GM04504 (cell line): ENCODE measurements at places on chromosomes 1 and 21.

DNA sequence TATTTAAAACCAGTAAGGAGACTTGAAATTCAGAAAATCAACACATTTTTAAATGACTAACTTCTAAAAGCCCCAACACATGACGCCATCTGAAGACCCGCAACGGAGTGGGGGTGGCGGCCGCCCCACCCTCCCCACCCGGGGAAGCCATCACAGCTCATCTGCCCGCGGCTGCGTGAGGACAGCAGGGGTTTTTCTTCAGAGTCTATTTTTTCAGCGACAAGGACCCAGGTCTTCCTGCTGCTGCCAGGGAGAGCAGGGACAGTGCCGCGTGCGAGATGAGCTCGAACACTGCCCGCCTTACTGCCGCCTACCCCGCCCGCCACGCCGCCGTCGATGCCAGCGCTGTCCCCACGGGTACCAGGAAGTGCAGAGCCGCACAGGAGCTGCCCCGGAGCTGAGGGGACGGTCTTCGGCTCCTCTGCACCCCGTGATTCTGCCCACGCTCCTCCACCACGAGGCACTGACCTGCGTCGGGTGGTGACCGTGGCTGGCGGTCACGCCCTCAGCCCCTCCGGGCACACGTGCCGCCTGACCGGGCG lies 79.0 kb downstream of the SKI start:
- no peak for DNase-seq

DNA sequence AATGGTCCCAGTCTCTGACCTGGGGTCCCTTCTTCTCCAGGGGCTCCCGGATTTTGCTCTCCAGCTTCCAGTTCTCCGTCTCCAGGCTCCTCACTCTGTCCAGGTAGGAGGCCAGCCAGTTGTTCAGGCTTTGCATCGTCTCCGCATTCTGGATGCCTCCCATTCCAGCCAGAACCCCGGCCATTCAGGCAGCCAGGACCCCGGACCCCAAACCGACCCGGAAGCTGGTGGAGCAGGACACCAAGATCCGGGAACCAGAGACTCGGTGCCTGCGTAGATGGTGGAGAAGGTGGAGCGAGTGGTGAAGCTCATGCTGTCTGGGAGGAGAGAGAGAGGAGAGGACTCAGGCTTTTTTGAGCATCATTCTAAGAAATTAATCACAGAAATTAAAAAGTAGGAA lies 572.4 kb upstream of the NCAM2 start:
- no peak for DNase-seq

DNA sequence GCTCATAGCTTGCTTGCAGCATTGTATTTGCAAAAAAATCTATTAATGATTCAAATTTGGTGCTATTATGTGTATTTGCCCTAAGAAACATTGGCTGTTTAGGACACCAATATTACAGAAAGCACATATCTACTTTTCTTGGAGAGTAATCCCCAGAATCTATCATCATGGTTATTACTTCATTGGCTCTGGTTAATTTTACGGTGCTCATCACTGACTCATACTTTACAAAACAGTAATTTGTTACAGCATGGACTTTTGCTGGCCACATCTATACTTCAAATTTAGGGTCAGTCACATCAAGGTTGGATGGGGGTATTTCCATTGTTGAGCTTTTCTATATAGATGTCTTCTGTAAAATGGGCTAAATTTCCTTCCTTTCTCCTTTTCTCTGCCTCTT lies 45.7 kb downstream of the SH3GLB1 start:
- no peak for DNase-seq

GRCh38 chr1:164891615-164892014 lies 332.6 kb downstream of the PBX1 start:
- no peak for DNase-seq

GRCh38 chr1:206823727-206824126 lies 41.7 kb upstream of the IL20 start:
- no peak for DNase-seq

DNA sequence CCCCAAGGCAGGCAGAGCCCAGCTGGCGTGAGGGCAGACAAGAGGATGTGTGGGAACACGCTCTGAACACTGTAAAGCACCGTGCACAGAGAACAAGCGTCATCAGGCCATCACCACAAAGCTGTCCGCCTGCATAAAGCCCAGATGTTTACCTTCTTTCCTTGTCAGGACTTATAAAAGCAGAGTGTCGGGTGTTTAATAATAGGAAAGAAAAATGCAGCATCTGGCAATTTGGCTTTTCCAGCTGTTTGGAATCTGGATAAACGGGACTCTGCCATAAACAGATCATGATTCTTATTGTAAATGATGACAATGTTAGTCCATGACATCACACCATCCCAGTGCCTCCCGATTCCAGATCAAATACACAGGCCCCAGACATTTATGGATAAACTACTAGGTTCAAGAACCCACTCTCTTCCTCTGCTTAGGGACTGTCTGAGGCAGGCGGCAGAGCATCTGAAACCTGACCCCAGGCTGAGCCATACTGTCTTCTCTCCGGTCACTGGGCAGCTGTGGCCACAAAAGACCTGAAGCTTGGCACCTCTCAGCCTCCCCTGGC lies 4.2 kb downstream of the GLIS1 start:
- DNase-seq, result peak; percentile 74

DNA sequence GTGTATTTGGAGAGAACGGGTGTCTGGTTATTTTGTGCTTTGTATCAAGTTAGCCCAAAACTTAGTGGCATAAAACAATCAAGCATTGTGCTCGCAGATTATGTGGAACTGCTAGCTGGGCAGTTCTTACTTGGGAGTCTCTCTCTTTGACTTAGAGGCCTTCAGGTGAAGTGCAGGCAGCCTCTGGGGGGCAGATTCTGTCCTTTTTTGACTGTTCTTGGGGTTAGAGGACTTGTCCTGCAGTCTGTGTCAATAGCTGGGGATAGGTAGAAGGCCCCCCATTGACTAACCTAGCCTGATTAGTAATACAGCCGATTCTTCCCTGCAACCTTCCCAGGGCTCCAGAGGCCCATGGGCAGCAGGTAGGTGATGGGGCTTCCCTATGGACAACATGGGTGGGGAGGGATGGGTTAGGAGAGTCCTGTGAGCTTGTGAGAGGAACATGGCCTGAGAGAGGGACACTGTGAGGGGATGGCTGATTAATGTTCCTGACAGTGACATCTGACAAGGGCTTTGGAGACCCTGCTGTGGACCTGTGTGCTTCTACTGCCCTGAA lies 37.2 kb upstream of the ACOT11 start:
- no peak for DNase-seq

GRCh38 chr1:95991787-95992520 lies 729.6 kb upstream of the PTBP2 start:
- no peak for DNase-seq

GRCh38 chr1:182268669-182269068 lies 122.9 kb downstream of the GLUL start:
- no peak for DNase-seq

DNA sequence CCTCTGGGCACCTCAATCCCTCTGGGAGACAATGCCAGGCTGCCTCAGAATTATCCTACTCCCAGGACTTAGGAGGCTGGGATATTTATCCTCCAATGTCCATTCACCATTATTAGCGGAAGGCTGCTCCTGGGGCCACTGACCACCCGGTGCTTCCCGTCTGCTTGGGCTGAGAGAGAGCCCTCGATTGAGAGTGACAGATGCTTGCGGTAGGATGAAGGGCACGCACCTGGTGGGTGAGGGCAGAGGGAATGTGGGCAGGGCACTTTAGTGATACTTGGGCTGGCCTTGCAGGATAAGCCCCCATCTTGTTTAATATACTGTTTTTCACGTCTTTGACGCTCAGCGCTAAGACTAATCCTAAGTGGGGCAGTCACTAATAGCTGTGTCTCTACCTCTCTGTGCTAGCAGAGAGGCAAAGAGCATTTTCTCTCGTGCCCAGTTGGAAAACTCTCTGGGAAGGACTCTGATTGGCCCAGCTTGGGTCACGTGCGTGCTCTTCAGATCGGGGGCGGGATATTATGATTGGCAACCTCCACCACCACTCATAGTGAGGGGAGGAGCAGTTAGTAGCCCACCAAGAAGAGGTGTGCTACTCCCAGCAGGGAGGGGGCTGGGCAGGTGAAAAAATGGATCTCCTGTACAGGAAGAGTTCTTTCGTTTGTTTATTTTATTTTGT lies 10.6 kb upstream of the PARS2 start:
- DNase-seq, result no peak

DNA sequence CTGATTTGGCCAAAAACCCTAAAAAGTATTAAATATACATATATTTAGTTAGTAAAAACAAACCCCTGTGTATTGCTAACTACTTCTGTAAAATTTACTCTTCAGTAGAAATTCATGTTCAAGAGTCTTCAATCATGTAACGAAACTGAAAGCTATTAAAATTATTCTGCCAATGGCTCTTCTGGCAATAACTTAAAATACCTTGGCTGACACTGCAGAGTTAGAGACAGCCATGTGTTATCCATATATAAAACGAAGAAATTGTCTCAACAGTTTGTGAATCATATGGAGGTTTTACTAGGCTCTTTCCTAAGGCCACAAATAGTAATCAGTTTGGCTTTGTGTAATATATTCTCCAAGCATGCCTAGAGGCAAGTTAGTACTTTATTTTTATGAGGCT lies 357.2 kb downstream of the COL11A1 start:
- DNase-seq, result no peak

DNA sequence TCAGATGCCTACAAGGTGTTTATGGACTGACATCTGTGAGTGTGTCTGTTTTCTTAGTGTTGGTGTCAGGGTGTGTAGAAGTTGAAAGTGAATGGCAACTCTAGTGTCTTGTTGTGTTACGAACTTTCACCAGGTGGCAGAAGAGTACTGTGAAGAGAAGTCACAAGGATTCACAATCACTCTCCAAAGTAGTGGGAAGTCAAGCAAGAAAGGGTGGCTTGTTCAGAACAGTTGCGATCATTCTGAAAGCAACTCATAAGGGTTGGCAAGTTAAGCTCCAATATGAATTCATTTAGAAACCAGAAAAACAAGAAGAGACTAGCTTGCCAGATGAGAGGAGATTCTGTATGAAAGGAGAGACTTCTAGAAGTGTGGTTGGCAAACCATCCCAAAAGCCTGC lies 86.1 kb downstream of the FASLG start:
- peak; percentile 62 for DNase-seq

- DNase-seq, result no peak
Observed at GRCh38 chr1:59445040-59445439, 148.1 kb downstream of the FGGY start.
